ENCODE measurements at places on chromosomes 16 and 17. TPM values are rescaled to one million over a fixed set of nuclear protein-coding genes. Genes with fewer than 3 reads are reported as not detected.

OR1A1 gene
- not detected for polyA plus RNA-seq

SOCS1 gene
- polyA plus RNA-seq, result 2.5 TPM

CCNF gene
- polyA plus RNA-seq, result 0.88 TPM

KRTAP4-5 gene
- not detected for polyA plus RNA-seq

NPIPA8 gene
- polyA plus RNA-seq, result 4.3 TPM

METRNL gene
- 0.67 TPM for polyA plus RNA-seq

THRA gene
- polyA plus RNA-seq, result 6.3 TPM

LRRC37A gene
- 0.90 TPM for polyA plus RNA-seq

SCNN1B gene
- polyA plus RNA-seq, result 0.17 TPM

UNC45B gene
- polyA plus RNA-seq, result not detected

MYO15A gene
- 0.15 TPM for polyA plus RNA-seq

SPATA22 gene
- not detected for polyA plus RNA-seq

GNG13 gene
- not detected for polyA plus RNA-seq

PLA2G10 gene
- not detected for polyA plus RNA-seq

KRT32 gene
- not detected for polyA plus RNA-seq

BMERB1 gene
- polyA plus RNA-seq, result 9.7 TPM

ZMYND15 gene
- 0.75 TPM for polyA plus RNA-seq

EPX gene
- polyA plus RNA-seq, result not detected

ARL2BP gene
- 18.4 TPM for polyA plus RNA-seq

CAMKK1 gene
- polyA plus RNA-seq, result 0.48 TPM

SEPTIN12 gene
- polyA plus RNA-seq, result not detected

WFDC1 gene
- 1.0 TPM for polyA plus RNA-seq

CCDC78 gene
- 0.05 TPM for polyA plus RNA-seq

ABCC11 gene
- 2.8 TPM for polyA plus RNA-seq

KRTAP16-1 gene
- polyA plus RNA-seq, result not detected

PYCARD gene
- 11.8 TPM for polyA plus RNA-seq

TMEM132E gene
- polyA plus RNA-seq, result not detected
